Hematopoietic multipotent progenitor cell treated with erythropoietin and hydrocortisone succinate and interleukin-3 and kit ligand, for 6 days (in vitro differentiated cells): ENCODE measurements at places on chromosomes 3 and 15.

GRCh38 chr3:117885011-117885441 lies 1149.6 kb downstream of the IGSF11 start:
- peak; percentile 20 for DNase-seq

DNA sequence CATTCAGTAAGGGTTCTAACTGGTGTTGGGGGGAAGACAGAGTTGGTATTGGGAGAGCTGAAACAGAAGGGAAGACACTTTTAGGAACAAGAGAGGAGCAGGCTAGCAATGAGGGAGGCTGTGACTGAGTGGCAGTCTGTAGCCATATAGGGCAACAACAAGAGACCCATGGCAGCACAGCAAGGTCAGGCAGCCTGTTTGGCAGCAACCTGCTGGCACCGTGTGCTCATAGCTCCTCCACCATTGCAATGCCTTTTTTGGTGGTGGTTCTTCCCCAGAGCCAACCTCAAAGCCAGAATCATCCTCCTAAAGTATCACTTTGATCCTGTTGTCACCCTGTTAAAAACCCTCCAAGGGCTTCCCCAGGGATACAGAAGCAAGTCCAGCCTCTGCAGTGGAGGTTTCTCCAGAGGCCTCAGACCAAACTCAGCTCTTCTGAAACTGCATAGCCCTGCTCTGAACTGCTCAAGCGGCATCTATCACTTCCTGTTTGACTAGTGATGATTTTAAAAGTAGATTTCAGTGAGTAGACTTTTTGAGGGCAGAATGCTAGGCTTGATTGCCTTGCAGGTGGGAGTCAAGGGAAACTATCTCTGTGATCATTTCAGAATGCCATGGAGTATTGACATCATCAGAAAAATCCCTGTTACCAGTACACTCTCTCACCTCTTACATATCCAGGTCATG lies 176.9 kb downstream of the STAC start:
- DNase-seq = no peak

GRCh38 chr15:42314818-42315217 lies 41.6 kb upstream of the TMEM87A start:
- DNase-seq = no peak

- DNase-seq = peak; percentile 86
Observed at GRCh38 chr3:52001443-52001974, 5.8 kb upstream of the RPL29 start.

GRCh38 chr3:179771797-179772196 lies 119.0 kb downstream of the USP13 start:
- no peak for DNase-seq

GRCh38 chr15:69861331-69862171 lies 236.2 kb downstream of the TLE3 start:
- DNase-seq = no peak

DNA sequence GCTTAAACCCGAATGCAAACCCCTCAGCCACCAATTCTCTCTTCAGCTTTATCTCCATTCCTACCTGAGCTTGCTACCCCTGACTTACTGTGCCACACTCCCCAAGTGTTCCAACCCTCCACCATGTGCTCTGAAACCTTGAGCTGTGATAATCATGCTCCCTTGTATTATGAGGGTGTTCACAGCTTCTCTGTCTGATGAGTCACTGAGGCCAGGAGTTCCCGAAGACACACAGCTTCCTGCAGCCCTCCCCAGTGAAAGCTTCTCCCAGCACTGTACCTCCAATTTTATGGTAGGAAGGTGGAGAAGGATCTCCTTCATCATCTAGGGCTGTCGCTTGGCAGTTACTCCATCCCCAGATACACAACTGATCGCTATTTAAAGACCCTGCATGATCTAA lies 24.9 kb downstream of the STAC start:
- no peak for DNase-seq

- no peak for DNase-seq
Observed at GRCh38 chr15:89818287-89818686, 3.6 kb upstream of the ANPEP start.
